ENCODE measurements at places on chromosomes 16 and 17.

DNA sequence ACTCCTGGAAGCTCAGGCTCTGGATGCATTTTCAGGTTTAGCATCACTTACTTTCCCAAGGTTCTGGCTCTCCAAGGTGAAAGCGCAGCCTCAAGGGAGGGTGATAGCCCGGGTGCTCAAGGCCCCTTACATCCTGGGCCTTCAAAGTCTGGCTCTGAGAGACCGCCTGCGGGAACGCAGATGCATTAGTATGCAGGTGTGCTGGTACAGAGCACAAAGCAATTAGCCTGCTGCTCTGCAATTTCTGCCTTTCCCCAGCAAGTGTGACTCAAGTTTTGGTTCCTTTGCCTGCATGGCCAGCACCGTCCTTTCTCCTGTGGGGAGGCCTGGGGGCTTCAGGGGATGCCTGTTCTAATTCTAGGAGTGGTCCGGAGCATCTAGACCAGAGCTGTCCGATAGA lies 116.2 kb downstream of the AATF start:
- DNase-seq = no peak

DNA sequence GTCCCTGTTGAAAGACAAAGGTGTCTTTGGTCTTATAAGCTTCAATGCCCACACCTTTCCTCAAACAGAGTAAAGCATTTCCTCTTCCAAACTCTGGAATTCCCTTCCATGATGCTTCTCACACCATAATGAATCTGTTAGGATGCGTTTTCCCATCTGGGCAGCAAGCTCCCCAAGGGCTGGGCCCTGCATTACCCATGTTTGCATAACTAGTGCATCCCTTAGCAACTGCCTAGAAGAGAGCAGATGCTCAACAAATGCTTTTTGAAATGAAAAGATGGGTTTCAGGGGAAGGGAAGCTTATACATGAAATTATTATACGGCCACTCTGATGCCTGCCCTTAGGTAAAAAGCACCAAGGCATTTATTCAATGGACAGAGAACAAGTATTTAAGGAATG lies 124.5 kb upstream of the CCL2 start:
- no peak for DNase-seq

- no peak for DNase-seq
Measured at GRCh38 chr17:4789701-4789950, 862 bp downstream of the GLTPD2 start.

DNA sequence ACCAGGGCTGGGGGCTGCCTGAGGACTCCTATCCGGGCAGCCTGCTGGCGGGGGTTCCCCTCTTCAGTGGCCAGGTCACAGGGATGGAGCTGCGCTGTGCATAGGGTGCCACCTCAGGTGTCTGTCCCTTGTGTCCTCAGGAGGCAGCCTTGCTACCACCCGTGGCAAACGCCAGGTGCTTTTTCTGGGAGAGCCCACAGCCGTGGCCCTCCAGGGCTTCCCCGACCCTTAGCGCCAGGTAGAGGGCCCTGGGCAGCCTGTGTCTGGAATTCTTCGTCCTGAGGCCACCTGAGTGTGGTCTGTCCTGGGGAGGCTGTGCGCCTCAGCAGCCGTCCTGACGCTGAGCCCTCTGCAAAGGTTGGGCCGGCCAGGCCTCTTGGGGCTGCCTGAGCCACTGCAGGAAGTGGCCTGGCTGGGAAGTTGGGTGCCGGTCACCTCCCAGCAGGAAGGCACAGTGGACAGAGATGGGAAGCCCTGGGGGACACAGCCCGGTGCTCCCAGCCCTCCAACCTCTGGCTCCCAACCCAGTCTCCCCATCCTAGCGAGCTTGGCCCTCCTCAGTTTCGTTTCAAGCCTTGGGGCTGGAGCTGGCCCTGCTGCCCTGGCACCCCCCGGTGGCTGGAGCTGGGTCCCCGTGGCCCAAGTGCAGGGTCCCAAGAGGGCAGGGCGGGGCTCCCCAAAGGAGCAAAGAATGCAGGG lies 7.6 kb upstream of the BAIAP3 start:
- DNase-seq = no peak

- DNase-seq = no peak
Measured at GRCh38 chr16:77868478-77868877, 80.1 kb downstream of the VAT1L start.

DNA sequence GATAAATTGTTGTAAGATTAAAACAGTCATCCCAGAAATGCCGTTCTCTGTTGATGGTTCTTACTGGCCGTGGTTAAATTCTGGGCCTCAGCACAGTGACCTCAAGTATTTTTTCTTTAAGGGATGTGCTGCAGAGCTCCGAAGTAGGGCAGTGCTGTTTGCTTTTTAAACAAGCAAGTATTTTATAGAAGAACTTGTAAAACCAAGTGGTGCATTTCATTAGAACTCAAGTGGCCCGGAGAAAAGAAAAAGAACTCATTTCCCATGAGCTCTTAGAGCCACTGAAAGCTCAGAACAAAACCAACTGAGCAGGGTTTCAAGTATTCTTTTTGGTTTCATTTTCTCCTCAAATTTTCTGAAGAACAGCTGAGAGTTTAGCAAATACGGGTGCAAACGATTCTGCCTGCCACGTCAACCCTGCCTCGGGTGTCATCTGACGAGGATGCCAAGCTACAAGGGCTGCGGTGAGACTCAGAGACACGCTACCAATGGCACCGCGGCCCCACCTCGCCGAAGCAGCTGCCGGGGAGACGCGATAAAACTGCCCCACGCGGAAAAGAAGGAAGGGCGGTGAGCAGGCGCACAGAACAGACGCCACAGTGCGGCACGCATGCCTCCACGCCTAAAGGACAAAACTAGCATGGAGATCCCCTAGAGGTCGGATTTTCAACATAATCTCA lies 6.3 kb downstream of the LMF1 start:
- DNase-seq = peak; percentile 84

- no peak for DNase-seq
Measured at GRCh38 chr16:46648656-46649055, 27.5 kb upstream of the SHCBP1 start.

DNA sequence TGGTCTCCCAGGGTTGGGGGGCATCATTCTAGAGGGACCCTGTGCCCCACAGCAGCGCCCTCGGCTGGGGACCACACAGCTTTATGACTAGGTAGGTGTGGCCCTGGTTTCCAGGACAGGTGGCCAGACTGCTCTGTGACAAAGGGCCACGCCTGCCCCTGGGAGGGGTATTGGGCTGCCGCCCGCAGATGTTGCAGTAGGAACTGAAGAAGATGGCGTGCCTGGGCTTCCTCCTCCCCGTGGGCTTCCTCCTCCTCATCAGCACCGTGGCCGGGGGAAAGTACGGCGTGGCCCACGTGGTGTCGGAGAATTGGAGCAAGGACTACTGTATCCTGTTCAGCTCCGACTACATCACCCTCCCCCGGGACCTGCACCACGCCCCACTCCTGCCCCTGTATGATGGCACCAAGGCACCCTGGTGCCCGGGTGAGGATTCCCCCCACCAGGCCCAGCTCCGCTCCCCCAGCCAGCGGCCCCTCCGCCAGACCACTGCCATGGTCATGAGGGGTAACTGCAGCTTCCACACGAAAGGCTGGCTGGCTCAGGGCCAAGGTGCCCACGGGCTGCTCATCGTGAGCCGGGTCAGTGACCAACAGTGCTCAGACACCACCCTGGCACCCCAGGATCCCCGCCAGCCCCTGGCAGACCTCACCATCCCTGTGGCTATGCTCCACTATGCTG lies at the start of gene SPPL2C:
Gene SPPL2C, plus strand, starts transcription at position 187 of the 681 bp plus-strand sequence. Its CDS starts 26 bp downstream, at position 213.
- DNase-seq = no peak

- DNase-seq = no peak
Measured at GRCh38 chr17:3689262-3690093, 6.5 kb downstream of the P2RX5 start.

GRCh38 chr17:4599505-4600281 lies 15.4 kb downstream of the SMTNL2 start:
- DNase-seq = no peak

GRCh38 chr16:27181019-27181790 lies 22.1 kb upstream of the KDM8 start:
- no peak for DNase-seq

GRCh38 chr16:59305850-59306249 lies 571.7 kb upstream of the GOT2 start:
- DNase-seq = no peak

GRCh38 chr17:12545877-12546513 lies 119.7 kb upstream of the MYOCD start:
- peak; percentile 74 for DNase-seq

GRCh38 chr16:65002265-65002664 lies 119.6 kb downstream of the CDH11 start:
- peak; percentile 98 for DNase-seq

DNA sequence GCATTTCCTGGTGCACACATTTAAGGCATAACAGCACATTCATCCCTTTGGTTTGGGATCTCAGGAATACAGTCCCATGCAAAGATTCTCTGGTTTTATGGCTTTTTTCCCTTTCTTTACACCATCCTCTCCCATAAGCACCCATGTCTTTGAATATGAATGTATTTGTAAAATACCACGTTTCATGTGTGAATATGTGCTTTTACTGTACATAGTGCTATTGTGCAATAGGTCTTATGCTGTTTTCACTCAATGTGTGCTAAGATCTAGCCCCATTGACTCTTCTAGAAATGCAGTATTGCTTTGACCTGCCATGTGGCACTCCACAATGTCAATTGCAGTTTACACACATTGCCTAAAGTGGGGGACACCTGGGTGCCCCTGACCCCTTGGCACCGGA lies 10.1 kb upstream of the SPNS1 start:
- no peak for DNase-seq
